Thyroid gland (tissue), 4 donors: ENCODE measurements at places on chromosomes 6 and 20.

GRCh38 chr6:152218887-152219286 lies 411.4 kb downstream of the ESR1 start:
- DNase-seq = no peak

GRCh38 chr6:34146021-34146782 lies at the start of gene GRM4:
GRM4 (minus strand) TSS chr6:34146087; CDS start chr6:34133496, 12,591 bp downstream.
- DNase-seq = no peak

GRCh38 chr6:140977403-140977802 lies 1155.3 kb upstream of the GJE1 start:
- no peak for DNase-seq

DNA sequence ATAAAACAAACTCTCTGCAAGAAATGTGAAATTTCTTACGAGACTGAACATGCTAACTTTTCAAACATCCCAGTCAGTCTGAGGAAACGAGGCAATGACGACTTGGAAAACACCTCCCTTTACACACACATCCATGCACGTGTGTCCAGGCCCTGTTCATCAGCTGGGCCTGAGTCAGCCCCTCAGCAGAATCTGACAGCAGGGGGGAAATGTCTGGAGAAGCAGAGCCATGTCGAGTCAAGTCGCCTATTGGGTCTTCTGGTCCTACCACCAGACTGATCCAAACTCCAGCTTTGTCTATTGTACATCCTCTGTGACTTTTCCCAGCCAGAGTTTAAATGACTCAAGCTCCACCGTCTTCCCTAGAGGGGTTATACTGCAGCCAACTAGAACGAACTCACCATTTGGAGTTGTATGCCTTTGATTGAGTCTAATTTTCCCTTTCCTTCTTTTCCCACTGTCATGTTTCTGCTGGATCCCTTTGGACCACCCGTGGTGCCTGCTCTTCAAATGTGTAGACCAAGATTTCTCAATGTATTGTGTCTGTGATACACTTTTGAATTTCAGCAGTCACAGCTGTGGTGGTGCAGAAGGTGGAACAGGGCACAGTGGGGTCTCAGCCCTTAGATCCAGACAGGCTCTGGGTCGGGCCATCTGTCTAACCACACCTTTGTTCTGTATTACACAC lies 254.0 kb downstream of the CDC5L start:
- no peak for DNase-seq

- DNase-seq = no peak
Observed at GRCh38 chr6:133977983-133978895, 25.2 kb downstream of the TBPL1 start.

- peak; percentile 86 for DNase-seq
Observed at GRCh38 chr6:7723041-7723447, 2.9 kb upstream of the BMP6 start.

GRCh38 chr20:42313704-42314103 lies 695.5 kb upstream of the CHD6 start:
- DNase-seq = no peak

GRCh38 chr20:34880215-34880850 lies 3.9 kb downstream of the ACSS2 start:
- DNase-seq = no peak

DNA sequence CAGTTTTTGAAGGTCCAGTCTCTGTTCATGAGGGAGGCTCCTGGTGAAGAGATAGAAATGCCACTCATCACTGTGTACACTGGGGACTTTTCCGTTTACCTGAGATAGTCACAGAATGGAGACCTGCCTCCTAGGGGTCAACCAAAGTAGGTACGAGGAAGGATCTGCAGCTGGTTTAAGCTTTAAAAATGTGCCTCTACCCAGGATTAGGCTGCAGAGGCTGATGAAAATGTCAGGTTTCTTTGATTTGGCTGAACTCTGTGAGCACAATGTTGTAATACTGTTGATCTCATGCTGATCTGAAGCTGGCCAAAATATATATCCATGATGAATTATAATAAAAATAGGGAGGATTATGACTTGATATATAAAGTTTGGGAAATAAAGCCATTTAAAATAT lies 182.7 kb downstream of the ADAT2 start:
- no peak for DNase-seq

DNA sequence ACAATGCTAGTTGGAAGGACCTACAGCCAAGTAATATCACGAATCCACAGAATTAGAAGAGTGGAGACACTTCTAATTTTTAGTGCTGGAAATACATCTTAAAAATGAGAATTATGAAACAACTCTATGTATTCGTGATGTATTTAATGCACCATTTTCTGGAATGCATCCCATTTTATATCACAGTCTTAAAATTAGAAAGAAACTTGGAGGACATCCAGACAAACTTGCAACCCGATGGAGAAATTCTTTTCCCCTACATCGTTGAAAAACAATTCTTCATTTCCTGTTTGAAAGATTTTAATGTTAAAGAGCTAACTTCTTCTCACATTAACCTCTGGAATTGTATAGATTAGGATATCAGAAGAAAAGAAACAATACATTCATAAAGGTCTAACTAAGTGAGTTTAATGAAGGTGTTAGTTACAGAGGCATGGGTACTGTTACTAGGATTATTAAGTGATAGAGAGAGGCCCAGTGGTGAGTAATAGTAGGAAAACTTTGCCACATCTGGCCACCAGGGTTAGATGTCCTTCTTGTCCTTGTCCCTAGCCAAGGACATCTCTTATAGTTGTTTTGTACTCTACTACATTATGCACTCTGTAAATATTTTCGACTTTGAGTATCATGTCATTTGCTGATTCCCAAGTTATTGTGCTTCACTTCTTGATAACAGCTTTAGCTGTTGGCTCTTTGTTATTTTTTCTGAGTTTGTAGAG lies 502.4 kb upstream of the PTCHD4 start:
- no peak for DNase-seq

GRCh38 chr6:89281779-89282246 lies 33.3 kb downstream of the GABRR2 start:
- peak; percentile 19 for DNase-seq

- no peak for DNase-seq
Observed at GRCh38 chr20:17761604-17762003, 61.8 kb downstream of the BANF2 start.

DNA sequence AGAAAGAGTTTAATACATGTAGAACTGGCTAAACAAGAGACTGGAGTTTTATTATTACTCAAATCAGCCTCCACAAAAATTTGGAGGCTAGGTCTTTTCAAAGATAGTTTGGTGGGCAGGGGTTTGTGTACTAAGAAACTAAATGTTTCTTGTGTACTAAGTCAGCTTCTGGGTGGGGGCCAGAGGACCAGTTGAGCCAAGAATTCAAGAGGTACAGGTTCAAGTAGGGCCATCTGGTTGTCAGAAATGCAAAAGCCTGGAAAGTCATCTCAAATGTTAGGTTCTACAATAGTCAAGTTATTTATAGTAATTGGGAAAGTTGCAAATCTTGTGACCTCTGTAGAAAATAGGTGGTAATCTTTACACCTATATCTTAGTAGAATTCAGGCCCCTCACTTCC lies 51.7 kb downstream of the CEP43 start:
- peak; percentile 61 for DNase-seq

DNA sequence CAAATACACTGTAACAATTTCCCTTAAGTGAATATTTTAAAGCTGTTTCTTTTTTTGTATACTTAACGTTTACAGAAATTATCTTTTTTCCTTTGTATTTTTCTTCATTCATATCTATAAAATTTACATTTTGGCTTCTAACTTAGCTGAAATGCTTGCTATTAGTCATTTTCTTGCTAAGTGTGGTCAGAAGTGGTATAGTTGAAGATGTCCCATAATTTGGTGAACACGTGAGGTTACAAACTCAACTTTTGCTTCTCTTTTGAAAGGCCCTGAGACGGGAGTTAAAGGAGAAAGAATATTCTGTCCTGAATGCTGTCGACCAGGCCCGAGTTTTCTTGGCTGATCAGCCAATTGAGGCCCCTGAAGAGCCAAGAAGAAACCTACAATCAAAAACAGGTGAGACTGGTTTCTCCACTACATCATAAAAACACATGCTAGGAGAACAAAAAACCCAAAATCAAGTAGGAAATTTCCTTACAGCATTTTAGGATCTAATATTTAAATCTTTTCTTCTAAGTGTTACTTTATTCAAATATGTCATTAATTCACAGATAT lies 445.0 kb downstream of the UTRN start:
- DNase-seq = peak; percentile 84

DNA sequence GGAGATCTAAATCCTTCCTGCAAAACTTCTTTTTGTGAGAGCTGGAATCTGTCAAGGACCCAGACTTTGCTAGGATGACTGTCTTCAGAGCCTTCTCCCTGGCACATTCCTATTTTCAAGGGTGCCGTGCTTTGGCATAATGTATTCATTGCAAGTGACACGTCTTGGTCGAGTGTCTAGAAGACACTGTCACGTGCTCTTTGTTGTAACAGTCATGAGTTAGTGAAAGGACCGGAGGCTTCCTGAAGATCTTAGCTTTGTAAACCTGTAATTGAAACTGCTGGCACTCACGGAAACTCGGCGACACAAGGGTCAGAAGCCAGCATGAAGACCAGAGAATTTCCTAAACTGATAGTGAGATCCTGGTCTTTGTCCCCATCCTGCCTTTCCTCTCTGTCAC lies 19.7 kb upstream of the TAGAP start:
- DNase-seq = no peak

DNA sequence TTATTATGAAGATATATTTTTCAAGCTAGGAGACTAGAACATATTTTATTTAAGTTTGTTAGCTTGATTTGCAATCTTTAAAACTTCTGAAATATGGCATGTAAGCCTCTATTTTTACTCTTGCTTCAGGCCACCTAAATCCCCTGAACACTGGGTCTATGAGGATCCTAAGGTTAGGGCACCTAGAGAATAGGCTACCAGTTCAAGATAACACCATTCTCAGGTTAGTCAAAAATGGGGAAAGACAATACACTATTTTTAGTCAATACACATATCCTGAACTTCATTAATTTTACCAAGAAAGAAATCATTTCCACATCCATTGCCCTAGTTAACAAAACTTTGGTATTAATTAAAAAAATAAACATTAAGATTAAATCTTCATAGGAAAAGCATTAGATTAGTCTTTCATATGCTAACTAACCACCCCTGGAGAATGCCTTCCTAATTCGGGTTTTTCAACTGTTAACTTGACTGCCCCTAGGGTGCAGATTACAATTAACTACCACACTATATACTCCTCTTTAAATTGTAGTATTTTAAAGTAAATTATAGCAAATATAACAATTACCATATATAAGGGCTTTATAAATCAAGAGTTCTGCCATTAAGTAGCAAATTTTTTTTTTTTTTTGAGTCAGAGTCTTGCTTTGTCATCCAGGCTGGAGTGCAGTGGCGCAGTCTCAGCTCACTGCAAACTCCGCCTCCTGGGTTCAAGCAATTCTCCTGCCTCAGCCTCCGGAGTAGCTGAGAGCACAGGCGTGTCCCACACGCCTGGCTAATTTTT lies 6.7 kb upstream of the HSF2 start:
- DNase-seq = no peak

GRCh38 chr6:55496201-55496600 lies 82.8 kb downstream of the HMGCLL1 start:
- DNase-seq = no peak

GRCh38 chr6:46963626-46964025 lies 41.9 kb upstream of the ADGRF5 start:
- no peak for DNase-seq

DNA sequence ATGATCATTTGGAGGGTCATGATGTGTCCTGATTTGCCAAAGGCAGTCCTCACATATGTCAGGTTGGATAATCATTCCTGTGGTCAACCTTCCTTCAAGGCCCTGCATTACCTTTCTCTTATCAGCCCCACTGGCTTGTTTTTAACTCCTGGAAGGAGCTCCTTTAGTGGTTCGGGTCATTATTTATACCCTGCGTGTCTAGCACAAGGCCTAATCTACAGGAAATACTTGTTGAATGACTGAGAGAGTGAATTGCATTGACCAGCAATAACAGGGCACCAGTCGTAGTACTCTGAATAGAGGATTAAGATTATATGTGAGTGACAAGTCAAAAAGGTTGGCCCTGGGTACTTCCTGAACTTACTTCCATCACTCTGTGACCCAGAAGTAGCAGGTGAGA lies 4.5 kb downstream of the HIVEP2 start:
- no peak for DNase-seq

- DNase-seq = peak; percentile 49
Observed at GRCh38 chr6:46217671-46218131, 46.9 kb upstream of the ENPP5 start.

- DNase-seq = peak; percentile 7
Observed at GRCh38 chr20:63457737-63458136, 14.7 kb downstream of the KCNQ2 start.

DNA sequence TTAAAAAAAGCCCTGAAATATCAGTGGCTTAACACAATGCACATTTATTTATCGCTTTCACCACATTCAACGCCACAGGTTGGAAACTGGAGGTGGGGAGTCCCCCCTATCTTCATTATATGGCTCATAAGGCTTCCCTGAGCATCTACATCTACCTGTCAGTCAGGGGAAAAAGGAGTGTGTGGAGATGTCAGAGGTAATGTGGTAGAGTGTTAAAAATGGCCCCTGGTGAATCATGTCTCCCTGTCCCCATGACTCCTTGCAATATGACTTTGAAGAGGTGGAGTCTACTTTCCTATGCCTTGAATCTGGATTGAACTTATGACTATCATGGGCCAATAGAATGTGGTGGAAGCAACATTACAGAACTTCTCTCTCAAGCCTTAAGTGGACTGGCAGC lies 65.5 kb upstream of the BTBD3 start:
- no peak for DNase-seq

DNA sequence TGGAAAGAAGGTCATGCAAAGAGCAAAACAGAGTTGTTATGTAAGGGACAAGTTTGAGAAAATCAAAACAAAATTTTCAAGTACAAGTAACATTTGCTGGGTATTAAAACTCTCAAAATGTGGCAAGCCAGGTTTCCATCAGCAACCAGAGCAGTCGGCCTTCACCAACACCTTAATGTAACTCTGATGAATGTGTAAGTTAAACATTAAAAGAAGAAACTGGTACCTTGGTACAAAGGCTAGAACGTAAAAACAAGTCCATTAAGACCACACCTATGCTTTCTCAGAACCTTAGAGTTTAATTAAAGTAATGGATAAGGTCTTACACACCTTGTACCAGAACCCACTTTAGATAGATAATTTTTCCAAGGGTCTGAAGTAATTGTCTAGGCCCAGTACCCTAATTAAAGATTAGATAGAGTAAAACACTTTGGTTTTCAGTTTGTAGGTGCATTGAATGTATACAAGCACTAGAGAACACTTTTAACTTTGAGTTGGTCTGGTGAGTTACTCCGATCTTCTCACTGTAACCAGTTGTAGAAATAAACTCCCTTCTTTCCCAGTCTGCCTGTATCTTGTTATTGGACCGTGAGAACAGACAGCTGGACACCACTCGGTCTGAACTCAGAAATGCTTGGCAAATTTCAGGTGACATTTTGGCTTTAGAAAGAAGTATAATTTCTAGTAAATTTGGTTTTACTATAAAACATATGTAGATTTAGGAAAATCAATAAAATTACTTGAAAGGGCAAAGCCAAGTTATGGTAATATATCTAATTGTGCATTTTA lies 319.4 kb downstream of the HTR1B start:
- DNase-seq = no peak

- DNase-seq = peak; percentile 73
Observed at GRCh38 chr6:42086046-42087035, 36.0 kb downstream of the TAF8 start.
